ENCODE measurements at places on chromosomes 4 and X. TPM values are rescaled to one million over a fixed set of nuclear protein-coding genes. Genes with fewer than 3 reads are reported as not detected.

NKX6-1 gene
- 0.58 TPM for total RNA-seq

ERAS gene
- 0.15 TPM for total RNA-seq

HTATSF1 gene
- 73.7 TPM for total RNA-seq

IL9R gene
- 0.09 TPM for total RNA-seq

SYNPO2 gene
- 1.1 TPM for total RNA-seq

SSX2B gene
- total RNA-seq, result not detected

SATL1 gene
- not detected for total RNA-seq
